ENCODE measurements at places on chromosomes 7 and 10.

DNA sequence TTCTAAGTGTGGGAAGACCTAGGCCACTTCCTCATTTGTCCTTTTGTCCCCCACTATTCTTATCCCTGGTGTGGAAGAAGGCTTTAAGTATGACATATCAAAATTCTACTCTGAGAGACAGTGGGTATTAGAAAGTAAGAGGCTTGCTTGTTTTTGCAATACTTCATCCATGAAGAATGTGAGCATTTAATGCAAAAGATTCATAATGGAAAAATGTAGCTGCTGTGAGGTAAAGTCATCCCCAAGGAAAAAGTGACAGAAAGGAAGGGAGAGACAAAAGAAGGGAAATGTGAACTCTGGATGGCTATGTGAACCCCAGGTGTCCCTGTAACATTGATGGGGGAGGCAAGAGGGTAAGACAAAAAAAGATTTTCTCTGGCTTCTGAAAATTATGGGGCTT is 607.5 kb downstream of the SORCS1 start:
- DNase-seq = no peak

GRCh38 chr7:41693150-41693997 is 9.5 kb downstream of the INHBA start:
- DNase-seq = no peak

DNA sequence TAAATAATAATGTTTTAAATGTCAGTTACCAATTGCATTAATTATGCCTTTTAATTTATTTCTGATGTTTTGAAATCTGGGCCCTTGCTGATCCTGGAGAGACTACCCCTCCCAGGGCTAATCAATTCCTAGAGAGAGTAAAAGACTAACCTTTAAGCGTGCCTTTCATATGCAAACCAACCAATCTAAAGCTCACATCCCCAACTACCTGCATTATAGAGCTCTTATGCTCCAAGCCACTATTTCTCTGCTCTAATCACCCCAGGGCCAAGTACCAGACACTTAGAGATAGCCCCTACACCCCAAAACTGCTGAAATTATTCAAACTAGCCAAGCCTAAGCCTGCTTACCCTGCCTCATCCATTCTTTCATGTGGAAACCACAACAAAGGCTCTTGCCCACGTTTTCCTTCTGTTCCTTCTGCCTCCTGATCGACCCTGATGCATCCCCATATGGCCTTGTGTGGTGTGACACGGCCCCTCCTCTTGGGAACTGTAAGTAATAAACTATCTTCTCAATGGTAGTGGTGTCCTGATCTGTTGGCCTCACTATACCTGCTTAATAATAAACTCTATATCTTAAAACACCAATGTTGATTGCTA is 97.7 kb downstream of the HIBADH start:
- DNase-seq = no peak

GRCh38 chr7:33666531-33666930 is 238.8 kb upstream of the BMPER start:
- no peak for DNase-seq

Measured in upper lobe of right lung (tissue), 1 donor.